Right atrium auricular region (tissue), 2 donors: ENCODE measurements at places on chromosomes 5 and 9.

DNA sequence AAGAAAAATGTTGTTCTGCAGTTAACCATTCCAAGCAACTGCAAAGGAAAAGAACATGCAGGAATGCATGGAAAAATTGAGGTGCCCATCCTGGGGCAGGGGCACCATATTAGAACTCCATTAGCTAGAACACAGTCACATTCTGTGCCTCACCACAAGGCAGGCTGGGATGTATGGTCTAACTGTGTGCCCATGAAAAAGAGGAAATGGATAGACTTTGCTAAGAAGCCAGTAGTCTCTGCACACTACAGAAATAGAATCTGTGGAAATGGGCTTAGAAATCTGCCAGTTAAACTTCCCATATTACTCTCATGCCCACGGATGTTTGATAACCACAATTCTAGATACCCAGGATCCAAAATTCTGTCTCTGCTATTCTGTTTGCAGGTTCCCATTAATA, 423.8 kb upstream of the SMARCA2 start:
- DNase-seq = no peak

- no peak for DNase-seq
Measured at GRCh38 chr5:9182899-9183695, 362.8 kb downstream of the SEMA5A start.

- no peak for DNase-seq
Measured at GRCh38 chr5:134509308-134510040, 16.0 kb upstream of the JADE2 start.

- DNase-seq = no peak
Measured at GRCh38 chr5:140220032-140220697, 45.2 kb downstream of the CYSTM1 start.

DNA sequence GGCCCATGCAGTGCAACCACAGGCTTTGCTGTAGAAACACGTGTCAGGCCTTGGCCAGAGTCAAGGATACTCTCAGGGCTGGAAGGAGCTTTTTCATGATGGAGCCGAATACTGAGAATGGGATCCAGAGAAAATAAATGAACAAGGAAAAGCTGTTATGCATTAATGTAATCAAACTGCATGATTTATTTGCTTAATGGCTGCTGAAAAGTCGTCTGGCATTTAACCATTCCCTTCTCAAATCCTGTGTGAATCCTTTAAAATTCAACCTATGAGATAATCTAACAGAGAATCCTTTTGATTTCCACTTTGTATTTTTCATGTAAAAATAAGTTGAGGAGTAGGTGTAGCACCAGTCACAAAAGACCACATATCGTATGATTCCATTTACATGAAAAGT, 24.1 kb upstream of the GNA14 start:
- no peak for DNase-seq

- no peak for DNase-seq
Measured at GRCh38 chr5:170297589-170298462, at the start of gene LCP2. Gene LCP2 (minus strand): TSS chr5:170297777. CDS start chr5:170297611, 166 bp downstream.

- no peak for DNase-seq
Measured at GRCh38 chr5:166022065-166022464, 2269.4 kb upstream of the WWC1 start.

- DNase-seq = no peak
Measured at GRCh38 chr9:78557540-78557939, 260.6 kb downstream of the PSAT1 start.

DNA sequence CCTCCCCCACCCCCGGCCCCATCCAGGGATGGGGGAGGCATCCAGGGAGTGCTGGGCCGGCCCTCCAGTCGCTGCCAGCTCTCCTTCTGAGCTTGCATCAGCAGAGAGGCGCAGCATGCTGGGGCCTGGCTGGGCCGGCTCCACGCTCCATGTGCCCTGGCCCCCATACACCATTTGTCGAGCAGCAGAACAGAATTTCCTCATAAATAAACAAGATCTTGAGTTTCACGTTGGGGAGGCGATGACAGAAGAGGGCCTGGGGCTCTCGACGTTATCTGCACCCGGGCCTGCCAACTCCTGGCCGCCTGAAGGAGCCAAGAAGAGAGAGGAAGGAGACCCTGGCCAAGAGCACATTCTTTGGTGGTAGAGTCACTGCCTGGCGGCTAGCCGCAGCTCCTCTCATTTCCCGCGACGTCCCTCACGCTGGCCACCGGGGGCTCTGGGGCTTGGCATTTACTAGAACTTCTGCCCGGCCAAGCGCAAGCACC, 177.0 kb downstream of the FGF18 start:
- DNase-seq = peak; percentile 91

DNA sequence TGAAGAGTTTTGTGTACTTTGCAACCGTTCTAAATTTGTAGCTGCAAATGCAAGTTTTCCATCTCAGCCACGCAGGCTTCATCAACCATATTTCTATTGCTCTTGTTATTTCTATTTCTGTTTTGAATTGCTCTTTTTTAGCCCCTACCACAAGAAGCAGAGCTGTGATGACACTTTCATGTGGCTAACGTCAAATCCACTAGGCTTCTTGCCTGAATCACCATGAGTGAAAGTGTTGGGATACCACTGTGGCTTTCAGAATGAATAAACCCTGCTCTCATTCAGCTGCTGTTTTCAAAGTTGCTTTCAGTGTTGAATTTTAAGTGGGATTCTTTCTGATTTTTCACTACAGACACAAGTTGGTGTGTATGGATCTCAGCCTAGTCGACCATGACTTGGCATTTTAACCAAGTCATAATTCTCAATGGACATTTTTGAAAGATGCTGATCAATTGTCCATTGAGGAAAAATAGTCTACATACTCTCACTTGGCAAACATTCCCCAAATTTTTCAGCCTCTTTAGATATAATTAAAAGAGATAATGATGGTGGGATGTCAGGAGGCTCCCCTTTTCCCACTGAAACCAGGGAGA, 41.0 kb upstream of the MTAP start:
- DNase-seq = no peak

GRCh38 chr9:137836151-137836830, 41.3 kb upstream of the CACNA1B start:
- no peak for DNase-seq

GRCh38 chr9:86624630-86625029, 270.4 kb upstream of the TUT7 start:
- no peak for DNase-seq

DNA sequence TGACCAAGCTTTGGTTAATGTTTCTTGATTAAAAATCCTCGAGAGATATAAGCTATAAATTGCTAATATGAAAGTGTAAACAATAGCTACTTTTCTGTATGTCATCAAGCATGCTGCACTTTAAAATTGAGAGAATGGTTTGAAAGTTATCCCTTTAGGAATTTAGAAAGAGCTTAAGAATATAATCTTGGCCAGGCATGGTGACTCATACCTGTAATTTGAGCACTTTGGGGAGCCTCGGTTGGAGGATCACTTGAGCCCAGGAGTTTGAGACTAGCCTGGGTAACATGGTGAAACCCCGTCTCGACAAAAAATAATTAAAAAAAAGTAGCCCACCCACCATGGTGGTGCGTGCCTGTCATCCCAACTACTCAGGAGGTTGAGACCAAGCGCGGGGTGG, 12.2 kb upstream of the MROH2B start:
- DNase-seq = no peak

DNA sequence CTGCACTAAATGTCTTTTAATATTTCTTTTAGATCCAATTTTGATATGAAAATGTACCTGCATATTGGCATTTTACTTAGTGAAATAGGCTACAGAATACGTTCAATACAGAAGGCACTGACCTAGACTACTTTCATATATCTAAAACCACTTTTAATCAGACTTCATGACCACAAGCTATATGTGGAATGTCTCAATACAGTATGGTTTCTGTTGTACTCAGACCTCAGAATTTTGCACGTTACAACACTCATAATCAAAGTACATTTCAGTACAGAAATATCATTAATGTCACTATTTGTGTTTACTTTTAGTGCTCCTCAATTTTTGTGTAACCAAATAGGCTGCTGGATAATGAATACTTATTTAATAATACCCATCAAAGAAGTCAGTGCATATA, 74.8 kb downstream of the MEF2C start:
- no peak for DNase-seq

GRCh38 chr9:20252778-20253177, 369.5 kb downstream of the MLLT3 start:
- DNase-seq = no peak

GRCh38 chr5:55917402-55918086, 66.4 kb downstream of the IL31RA start:
- no peak for DNase-seq

DNA sequence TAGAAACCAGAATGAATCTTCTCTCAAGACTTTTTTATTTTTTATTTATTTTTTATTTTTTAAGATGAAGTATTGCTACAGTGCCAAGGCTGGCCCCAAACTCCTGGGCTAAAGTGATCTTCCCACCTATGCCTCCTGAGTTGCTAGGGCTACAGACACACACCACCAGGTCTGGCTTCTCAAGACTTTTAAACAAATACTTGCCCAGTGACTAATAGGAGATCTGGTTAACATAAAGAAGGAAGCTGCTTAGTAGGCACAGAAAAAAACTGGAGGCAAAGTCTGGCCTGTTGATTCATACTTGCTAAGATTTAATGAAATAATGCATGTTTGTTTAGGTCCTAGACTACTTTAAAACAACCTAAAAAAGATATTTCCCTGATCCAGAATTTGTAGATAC, 43.8 kb downstream of the SLC38A9 start:
- no peak for DNase-seq

DNA sequence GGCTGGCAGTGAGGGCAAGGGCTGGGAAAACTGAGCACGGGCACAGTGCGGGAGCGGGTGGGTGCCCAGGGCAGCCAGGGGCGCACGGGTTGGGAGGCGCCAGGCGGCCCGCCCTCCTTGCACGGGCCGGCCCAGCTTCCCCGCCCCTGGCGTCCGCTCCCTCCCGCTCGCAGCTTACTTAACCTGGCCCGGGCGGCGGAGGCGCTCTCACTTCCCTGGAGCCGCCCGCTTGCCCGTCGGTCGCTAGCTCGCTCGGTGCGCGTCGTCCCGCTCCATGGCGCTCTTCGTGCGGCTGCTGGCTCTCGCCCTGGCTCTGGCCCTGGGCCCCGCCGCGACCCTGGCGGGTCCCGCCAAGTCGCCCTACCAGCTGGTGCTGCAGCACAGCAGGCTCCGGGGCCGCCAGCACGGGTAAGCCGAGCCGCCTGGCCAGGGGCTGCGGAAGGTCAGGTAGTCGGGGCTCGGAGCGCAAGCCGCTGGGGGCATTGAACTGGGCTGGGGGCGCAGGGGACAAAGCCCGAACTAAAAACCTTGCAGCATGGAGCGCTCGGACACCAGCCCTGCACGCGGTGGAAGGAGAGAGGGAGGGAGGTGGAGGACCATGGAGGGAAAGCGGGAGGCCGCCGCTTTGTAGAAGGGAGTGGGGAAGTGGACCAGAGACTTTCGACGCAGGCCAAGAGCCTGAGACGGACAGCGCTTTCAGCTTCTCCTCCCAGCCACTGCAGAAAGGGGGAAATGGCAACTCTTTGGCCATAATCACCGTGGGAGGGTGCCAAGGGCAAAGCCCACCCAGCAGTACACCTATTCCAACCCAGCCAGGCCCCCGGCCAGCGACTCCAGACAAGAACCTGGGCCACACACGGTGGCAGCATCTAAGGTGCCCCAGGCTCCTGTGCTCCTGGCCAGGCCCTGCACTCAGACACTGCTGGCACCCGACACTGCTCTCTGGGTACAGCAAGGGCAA, at the start of gene TGFBI:
TSS of gene TGFBI (plus strand) at position 207 of the 961 bp plus-strand sequence. CDS start at position 275, 68 bp downstream.
- peak; percentile 72 for DNase-seq

DNA sequence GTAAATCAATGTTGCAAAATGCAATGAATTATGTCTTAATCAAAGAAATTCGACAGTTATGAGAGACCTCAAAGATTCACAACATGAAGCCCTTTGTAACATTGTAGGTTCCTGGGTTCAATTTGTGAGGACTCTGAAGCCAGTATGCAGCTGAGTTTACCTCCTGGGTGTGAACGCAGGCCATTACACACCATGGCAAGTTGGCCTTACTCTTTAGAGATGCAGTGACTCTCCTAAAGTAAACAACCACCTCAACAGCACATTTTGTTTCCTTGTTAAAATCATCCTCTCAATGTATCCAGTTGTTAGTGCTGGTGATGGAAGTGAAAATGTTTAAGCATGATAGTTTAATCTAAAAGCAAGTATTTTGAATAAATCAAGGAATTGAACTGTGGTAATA, 73.8 kb downstream of the JAKMIP2 start:
- DNase-seq = no peak

- no peak for DNase-seq
Measured at GRCh38 chr5:624118-624950, 12.2 kb downstream of the CEP72 start.

- DNase-seq = no peak
Measured at GRCh38 chr9:31637265-31637664, 747.2 kb upstream of the ACO1 start.
